ENCODE measurements at places on chromosomes 4 and X. TPM values are rescaled to one million over a fixed set of nuclear protein-coding genes. Genes with fewer than 3 reads are reported as not detected.
A peak's percentile ranks its signal among the peaks of the same experiment; 100 is the strongest.

Gene MAGEC2
- not detected for total RNA-seq

DNA sequence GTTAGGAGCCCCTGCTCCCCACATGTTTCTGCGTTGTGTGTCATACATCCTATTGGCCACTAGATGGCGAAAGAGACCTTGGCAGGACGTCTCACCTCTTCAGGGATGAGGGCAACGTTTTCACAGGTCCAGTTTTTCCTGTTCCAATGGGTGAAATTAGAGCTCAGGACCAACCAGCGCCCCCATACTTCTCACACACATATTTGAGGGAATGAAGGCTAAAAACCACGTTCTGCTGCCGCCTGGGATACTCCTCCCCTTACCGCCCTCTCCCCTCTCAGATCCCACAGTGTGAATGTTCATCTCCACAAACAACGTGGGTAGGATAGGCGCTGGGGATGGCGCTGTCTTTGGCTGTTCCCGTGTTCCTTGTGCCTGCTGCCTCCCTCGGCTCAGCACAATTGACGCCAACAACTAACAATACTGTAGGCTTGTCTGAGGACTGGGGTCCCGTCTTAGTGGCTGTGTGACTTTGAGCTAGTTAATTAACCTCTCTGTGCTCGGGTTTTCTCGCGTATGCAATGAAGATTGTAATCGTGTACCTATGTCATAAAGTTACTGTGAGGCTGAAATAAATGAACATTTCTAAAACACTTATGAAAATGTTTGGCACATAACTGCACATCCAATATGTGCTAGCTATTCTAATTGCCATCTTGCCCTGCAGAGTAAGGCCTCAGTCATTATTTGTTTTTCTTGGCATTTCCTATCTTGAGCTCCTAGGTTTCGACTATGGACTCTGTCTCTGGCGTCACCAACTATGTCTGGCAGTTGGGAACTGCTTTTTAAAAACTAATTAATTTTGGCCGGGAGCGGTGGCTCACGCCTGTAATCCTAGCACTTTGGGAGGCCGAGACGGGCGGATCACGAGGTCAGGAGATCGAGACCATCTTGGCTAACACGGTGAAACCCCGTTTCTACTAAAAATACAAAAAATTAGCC, 181.3 kb upstream of the STK26 start:
- DNase-seq, result peak; percentile 17

DNA sequence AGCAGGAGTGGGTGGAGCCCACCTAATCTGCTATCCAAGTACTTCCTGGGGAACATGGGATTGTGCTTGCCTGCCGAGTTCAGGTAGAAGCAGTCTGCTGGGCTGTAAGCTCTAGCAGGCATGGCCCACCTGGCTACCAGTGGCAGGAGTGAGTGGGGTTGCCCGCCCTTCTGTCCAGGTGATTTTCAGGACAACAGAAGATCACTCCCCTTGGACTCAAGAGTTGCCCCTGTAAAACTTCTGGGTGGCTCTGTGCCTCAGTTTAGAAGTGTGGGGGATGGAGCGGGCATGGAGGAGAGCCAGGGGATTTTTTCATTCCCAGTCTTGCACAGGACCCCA, 43.5 kb downstream of the NDST3 start:
- no peak for DNase-seq

Gene IRS4
- total RNA-seq, result not detected

- DNase-seq, result peak; percentile 50
Measured at GRCh38 chrX:154457491-154458115, 478 bp upstream of the PLXNA3 start.

Gene STOX2
- total RNA-seq, result not detected

Gene AKAP14
- not detected for total RNA-seq

- no peak for DNase-seq
Measured at GRCh38 chr4:107317611-107318010, 281.5 kb upstream of the DKK2 start.

Gene FAM47A
- total RNA-seq, result not detected

GRCh38 chr4:48813964-48814363, 16.9 kb upstream of the OCIAD1 start:
- no peak for DNase-seq

DNA sequence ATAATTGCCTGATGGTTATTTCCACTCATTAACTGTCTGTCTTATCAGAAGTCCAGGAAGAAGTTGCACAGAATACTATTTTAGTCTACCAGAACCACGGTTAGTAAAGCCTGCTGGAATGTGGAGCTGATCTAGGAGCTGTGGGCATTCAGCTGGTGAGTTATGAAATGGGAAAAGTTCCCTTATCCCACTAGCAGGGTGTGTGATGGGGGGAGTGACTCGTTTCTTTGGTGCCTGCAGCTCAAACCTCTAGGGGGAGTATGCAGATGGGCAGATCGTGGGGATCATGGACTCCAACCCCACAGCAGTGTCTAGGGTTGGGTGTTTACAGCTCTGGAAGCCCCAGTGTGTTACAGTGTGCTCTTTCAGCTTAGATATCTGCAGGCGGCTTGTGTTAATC, 305.7 kb upstream of the BOD1L1 start:
- no peak for DNase-seq

DNA sequence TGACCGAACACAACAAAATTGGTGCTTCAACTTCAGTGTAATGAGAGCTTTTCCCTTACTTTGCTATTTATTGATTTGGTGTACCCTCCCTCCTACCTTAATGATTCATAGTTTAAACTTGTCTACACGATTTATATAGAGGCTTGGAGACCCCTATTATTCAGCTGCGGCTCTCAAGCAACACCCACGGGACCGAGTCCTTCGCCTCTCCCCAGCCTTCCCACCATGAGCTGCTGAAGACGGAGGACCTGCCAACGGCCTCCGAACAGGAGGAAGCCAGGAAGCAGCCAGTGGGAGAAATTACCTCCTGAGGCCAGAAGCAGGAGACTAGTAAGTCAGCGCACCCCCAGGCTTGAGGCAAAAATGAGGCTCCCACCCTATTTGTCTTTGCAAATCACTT, 78.7 kb downstream of the DCTD start:
- no peak for DNase-seq

Gene NLRP2B
- total RNA-seq, result not detected

- DNase-seq, result peak; percentile 13
Measured at GRCh38 chr4:41963105-41963504, 18.5 kb upstream of the DCAF4L1 start.

Gene ERAS
- total RNA-seq, result 0.31 TPM

Gene GYPB
- not detected for total RNA-seq

DNA sequence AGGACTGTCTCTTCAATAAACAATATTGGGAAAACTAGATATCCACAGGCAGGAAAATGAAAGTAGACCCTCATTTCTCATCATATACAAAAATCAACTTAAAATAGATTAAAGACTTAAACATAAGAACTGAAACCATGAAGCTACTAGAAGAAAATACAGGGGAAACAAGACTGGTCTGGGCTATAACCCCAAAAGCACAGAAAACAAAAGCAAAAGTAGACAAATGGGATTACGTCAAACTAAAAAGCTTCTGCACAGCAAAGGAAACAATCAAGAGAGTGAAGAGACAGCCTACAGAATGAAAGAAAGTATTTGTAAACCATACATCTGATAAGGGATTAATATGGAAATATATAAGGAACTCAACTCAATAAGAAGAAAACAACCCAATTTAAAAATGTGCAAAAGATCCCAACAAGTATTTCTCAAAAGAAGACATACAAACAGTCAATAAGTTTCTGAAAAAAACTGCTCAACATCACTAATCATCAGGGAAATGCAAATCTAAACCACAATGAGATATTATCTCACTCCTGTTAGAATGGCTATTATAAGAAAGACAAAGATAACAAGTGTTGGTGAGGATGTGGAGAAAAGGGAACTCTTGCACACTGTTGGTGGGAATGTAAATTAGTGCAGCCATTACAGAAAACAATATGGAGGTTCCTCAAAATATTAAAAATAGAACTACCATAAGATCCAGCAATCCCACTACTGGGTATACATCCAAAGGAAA, 325.3 kb upstream of the RASGEF1B start:
- no peak for DNase-seq

- no peak for DNase-seq
Measured at GRCh38 chr4:122968227-122968812, 45.9 kb upstream of the NUDT6 start.

Gene PCDH18
- not detected for total RNA-seq

DNA sequence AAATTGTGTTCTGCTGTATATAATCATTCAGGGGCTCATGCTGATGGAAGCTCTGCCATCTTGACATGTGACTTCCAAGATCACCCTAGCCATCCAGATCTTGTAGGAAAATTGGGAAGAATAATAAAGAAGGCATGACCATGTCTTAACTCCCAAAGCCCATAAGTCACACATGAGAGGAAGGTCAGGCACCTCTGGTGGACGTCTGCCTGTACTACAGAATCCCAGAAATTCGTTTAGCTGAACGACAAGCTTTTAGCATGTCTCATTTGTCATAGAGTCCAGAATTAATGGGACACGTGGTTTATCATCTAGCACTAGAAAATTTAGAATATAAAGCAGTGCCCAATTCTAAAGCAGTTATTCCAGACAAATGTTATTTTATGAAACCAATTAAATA, 212.7 kb downstream of the CENPC start:
- DNase-seq, result no peak

DNA sequence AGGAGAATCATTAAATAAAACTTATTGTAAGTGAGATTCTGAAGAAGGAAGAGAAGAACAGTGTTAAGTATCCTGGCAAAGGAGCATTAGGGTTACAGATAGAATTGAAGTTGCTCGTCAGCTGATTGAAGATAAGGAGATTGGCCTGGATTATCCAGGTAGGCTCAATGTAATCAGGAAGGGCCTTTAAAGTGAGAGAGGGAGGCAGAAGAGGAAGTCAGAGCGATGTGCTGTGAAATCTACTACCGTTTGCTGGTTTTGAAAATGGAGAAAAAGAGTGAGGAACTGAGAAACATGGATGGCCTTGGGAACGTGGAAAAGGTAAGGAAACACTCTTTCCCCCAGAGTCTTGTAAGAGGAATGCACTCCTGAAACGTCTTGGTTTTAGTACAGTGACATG, 245.7 kb downstream of the ANTXR2 start:
- no peak for DNase-seq

DNA sequence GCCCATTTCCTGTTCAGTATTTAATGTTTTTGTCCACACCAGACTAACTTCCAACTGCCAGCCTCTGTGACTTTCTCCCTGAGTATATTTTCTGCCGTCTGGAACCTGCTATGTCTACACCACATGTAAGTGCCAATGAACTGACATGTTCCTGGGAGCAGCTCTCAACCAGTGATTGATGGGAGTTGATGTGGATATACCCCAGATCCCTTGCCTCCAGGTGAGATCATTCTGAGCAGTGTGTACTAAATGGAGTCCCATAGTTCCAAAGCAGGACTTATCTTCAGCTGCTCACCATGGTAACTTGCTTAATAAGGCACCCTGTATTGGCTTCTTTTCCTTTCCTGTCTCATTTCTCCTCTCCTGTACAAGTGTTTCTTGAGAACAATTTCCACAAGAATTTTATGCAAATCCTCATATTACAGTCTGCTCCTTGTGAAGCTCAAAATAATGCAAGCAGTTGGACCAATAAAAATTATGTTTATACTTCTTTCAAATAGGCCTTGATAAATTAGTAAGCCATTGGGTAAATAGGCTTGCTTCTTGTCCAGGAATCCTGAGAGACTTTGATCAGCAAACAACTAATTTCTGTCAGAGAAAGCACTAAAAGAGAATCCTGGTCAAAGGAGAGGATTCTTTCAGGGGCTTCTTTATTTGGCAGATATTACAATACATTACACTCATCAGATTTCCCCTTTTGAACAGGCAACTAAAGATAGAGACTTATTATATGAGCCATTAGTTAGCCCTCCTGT, 911.7 kb upstream of the NDST4 start:
- no peak for DNase-seq

DNA sequence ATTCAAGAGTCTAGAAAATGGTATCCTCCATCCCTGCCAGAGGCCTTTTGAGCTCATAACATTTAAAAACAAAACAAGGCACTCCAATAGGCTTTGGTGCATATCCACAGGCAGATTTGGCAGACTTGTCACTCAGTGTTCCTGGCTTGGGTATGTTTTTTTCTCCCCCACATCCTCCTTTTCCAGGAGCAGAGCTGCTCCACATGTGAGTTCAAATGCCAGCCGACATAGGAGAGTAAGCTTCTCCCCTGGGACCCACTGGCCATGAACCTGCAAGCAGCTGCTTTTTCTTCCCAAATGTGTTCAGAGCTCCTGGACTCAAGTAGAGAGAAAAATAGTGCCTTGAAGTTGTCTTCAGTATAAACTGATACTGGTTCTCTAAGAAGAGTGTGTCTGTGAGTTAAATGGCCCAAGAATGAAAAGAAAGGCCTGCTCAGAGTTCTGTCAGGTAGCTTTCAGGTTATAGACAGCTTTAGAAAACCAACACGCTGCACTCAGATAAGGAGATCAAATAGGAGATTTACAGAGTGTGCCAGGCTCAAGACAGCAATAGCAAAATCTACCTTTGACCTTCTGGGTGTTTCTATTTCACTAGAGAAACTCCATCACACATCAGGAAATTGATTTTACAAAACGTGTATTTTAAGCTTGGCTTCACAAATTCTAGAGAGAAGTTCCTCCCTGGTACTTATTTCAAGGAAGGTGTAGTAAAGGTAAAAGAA, 162.5 kb upstream of the GALNT7 start:
- no peak for DNase-seq

GRCh38 chrX:151920101-151920500, 7.4 kb downstream of the MAGEA4 start:
- DNase-seq, result no peak

DNA sequence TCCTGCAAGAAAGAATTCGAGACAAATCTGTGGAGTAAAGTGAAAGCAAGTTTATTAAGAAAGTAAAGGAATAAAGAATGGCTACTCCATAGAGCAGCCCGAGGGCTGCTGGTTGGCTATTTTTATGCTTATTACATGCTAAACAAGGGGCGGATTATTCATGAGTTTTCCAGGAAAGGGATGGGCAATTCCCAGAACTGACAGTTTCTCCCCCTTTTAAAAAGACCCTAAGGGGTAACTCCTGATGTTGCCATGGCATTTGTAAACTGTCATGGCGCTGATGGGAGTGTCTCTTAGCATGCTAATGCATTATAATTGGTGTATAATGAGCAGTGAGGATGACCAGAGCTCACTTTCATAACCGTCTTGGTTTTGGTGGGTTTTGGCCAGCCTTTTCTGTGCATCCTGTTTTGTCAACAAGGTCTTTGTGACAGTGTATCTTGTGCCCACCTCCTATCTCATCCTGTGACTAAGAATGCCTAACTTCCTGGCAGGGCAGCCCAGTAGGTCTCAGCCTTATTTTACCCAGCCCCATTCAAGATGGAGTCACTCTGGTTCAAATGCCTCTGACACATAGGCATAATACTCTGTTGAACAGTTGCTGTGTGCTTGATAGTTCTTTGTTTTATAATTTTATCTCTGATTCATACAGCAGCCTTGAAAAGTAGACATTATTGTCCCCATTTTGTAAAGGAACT, 25.8 kb downstream of the GAB1 start:
- no peak for DNase-seq

GRCh38 chr4:41933997-41934503, 1.2 kb upstream of the TMEM33 start:
- DNase-seq, result no peak

GRCh38 chr4:146510942-146511341, 10.8 kb downstream of the SLC10A7 start:
- DNase-seq, result no peak

Measured in activated naive CD4-positive, alpha-beta T cell treated with anti-CD3 and anti-CD28 coated beads, Interleukin-2, amount 50 U/mL, for 72 hours (primary cell).